ENCODE measurements at places on chromosomes 11 and 22. TPM values are rescaled to one million over a fixed set of nuclear protein-coding genes. Genes with fewer than 3 reads are reported as not detected.
A peak's percentile ranks its signal among the peaks of the same experiment; 100 is the strongest.

The OR51B5 gene
- not detected for total RNA-seq

GRCh38 chr22:44151676-44152075 lies 29.0 kb upstream of the PARVG start:
- peak; percentile 95 for DNase-seq
- H3K27me3 ChIP-seq, result no peaks in the 10 kb centered on the region
- no peak overlapping the region for H3K4me3 ChIP-seq

DNA sequence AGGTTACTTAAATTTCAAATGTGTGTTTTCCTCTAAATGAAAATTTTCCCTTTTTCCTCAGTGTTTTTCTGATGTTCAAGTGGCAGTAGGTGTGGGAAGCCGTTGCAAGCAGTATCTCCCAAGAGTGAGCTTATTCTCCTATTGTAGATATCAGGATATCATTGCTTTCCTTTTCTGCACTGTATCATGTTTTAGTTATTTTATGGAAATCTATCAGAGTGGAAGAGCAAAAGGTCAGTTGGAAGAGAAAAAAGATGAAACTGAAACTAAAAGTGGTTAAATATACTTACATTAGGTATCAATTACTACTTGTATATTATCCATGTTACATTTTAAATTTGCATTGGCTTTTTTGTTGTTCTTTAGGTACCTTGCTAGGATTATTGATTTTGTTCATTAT lies 57.0 kb downstream of the PDE3B start:
- H3K36me3 ChIP-seq, result no peaks in the 10 kb centered on the region
- no peaks in the 10 kb centered on the region for H3K4me1 ChIP-seq
- DNase-seq, result no peak
- no peak overlapping the region for H3K4me3 ChIP-seq

The MB gene
- 0.36 TPM for total RNA-seq

DNA sequence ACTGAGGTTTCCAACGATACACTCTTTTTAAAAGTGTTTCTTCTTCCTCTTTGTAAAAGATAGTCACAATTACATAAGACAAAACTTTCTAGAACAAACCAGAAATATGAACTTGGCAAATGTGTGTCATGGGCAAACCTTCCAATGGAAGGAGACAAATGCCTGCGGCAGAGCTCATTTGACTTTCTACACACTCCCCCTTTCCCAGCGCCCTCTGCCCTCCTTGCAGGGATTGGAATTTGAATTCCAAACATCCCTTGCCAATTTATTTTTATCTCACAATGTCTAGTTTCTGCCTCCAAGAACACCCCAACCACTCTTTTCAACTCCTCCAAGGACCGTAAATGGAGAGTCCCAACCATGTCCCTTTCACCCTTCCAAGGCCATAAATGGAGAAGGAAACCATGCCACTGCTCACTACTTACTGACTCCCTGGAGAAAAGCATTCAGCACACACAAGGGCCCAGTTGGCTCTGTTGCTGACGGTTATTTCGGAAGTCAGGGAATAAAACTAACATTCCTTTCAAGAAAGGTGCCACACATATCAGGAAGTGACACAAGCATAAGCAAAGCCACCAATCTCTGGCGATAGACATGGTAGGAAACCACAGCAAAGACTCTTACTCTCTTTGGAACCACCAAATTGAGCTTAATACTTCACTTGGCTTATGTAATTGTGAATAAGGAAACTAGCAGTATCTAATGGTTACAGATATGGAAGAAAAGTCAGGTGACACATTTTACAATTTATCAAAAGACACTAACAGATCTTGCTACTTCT lies 15.0 kb upstream of the ESAM start:
- no peaks in the 10 kb centered on the region for H3K27me3 ChIP-seq
- no peak overlapping the region for H3K4me3 ChIP-seq
- no peak for DNase-seq
- no peak overlapping the region for H3K27ac ChIP-seq
- H3K4me1 ChIP-seq, result no peaks in the 10 kb centered on the region

The NOX4 gene
- total RNA-seq, result 1.8 TPM

DNA sequence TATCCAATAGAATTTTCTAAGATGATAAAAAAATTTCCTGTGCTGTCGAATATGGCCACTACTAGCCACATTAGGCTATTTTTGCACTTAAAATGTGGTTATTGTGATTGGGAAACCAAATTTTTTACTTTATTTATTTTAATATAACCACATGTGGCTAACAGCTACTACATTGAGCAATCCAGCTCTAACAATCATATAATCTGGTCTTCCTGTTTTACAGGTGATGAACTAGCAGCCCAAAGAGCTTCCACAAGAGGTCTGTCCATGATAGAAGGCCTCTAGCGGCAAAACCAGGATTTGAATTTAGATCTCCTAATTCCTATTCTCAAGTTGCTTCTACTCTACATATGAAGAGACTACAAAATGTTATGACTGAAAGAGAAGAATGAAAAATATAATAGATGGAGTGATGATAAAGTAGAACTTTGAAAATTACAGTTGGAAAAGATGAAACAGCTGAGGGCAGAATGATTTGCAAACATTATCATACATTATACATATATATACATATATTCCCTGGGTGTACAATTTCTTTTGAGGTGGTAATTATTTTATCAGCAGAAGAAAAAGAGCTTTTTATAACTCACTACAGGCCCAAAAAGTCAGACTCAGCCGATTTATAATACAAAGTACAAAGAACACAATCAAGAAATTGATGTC lies 363.5 kb upstream of the PITPNB start:
- H3K4me3 ChIP-seq, result no peak overlapping the region
- H3K27ac ChIP-seq, result no peak overlapping the region

DNA sequence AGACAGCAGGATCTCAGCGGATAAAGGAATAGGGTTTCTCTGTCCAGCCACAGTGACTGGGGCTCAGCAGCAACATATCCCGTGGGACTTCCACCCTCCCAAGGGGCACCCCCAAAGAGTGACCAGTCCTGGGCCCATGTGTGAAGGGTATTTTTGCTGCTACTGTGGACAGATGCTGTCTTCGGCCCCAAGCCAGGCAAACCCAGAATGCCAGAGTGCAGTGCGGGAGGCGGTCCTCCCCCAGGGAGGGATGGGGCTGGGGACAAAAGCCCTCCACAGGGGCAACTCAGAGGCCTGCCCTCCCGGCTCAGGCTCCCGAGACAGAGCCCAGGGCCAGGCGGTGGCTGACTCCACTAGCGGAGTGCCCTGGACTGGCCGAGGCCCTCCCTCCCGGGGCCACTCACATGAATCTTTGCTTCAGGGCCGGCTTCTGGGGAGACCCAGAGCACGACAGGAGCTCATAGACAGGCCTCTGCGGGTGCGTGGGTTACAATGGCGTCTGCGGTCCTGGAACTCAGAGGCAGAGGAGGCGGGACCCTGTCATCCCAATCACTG lies 34.7 kb upstream of the WNT7B start:
- peak; percentile 75 for DNase-seq
- H3K4me1 ChIP-seq, result peaks cover 47% of the 10 kb centered on the region
- H3K4me3 ChIP-seq, result no peak overlapping the region
- no peaks in the 10 kb centered on the region for H3K36me3 ChIP-seq

- DNase-seq, result no peak
- no peaks in the 10 kb centered on the region for H3K4me1 ChIP-seq
- H3K27ac ChIP-seq, result no peak overlapping the region
- peaks cover 33% of the 10 kb centered on the region for H3K27me3 ChIP-seq
- H3K36me3 ChIP-seq, result no peaks in the 10 kb centered on the region
- H3K4me3 ChIP-seq, result no peak overlapping the region
These were observed 453.4 kb downstream of the NTM start for GRCh38 chr11:131823772-131824171.

The CD3G gene
- not detected for total RNA-seq

The KDM4E gene
- total RNA-seq, result not detected

The TBX1 gene
- not detected for total RNA-seq

- no peak for DNase-seq
- H3K4me1 ChIP-seq, result no peaks in the 10 kb centered on the region
- no peaks in the 10 kb centered on the region for H3K36me3 ChIP-seq
- H3K27me3 ChIP-seq, result no peaks in the 10 kb centered on the region
These were observed 572.6 kb downstream of the OPCML start for GRCh38 chr11:132959693-132960092.

DNA sequence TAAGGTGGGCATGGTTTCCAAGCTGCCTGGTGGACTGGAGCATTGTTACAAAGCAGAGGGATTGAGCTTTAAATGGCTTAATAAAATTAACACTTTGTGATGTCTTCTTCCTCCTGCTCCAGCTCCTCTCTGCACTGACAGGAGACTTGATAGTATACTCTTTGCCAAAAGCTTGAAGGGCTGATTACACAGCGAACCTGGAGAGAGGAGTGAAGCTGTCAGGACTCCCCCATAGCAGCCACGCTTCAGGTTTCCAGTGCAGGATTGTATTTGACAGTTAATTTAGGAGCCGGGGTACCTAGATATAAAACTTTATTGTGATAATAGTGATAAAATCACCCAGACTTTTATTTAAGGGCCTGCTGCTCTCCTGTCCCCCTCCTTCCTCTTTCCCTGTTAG lies 50.0 kb downstream of the TRIM44 start:
- H3K27ac ChIP-seq, result no peak overlapping the region
- no peak for DNase-seq
- H3K27me3 ChIP-seq, result no peaks in the 10 kb centered on the region
- no peaks in the 10 kb centered on the region for H3K36me3 ChIP-seq
- no peak overlapping the region for H3K4me3 ChIP-seq

DNA sequence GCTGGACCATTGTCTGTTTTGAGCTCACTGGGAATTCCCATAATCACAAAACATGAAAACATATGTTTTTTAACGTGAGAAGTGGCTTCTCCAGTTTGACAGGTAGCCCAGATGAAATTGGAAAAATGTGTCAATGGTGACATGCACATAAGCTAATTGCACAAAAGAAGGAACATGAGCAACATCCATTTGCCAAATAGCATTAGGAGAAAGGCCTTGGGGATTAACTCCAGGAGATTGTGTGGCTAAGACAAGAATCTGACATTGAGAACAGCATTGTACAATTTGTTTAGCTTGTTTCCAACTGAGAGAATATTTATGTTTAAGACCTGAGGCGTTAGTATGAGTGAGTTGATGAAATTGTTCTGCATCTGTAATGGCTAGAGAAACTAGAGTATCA lies 147.0 kb upstream of the API5 start:
- H3K27ac ChIP-seq, result no peak overlapping the region
- no peaks in the 10 kb centered on the region for H3K4me1 ChIP-seq
- no peak for DNase-seq
- no peak overlapping the region for H3K4me3 ChIP-seq
- H3K27me3 ChIP-seq, result no peaks in the 10 kb centered on the region

The APOA5 gene
- not detected for total RNA-seq

GRCh38 chr11:86101493-86101892 lies 32.6 kb upstream of the PICALM start:
- H3K27me3 ChIP-seq, result no peaks in the 10 kb centered on the region
- H3K4me3 ChIP-seq, result no peak overlapping the region

DNA sequence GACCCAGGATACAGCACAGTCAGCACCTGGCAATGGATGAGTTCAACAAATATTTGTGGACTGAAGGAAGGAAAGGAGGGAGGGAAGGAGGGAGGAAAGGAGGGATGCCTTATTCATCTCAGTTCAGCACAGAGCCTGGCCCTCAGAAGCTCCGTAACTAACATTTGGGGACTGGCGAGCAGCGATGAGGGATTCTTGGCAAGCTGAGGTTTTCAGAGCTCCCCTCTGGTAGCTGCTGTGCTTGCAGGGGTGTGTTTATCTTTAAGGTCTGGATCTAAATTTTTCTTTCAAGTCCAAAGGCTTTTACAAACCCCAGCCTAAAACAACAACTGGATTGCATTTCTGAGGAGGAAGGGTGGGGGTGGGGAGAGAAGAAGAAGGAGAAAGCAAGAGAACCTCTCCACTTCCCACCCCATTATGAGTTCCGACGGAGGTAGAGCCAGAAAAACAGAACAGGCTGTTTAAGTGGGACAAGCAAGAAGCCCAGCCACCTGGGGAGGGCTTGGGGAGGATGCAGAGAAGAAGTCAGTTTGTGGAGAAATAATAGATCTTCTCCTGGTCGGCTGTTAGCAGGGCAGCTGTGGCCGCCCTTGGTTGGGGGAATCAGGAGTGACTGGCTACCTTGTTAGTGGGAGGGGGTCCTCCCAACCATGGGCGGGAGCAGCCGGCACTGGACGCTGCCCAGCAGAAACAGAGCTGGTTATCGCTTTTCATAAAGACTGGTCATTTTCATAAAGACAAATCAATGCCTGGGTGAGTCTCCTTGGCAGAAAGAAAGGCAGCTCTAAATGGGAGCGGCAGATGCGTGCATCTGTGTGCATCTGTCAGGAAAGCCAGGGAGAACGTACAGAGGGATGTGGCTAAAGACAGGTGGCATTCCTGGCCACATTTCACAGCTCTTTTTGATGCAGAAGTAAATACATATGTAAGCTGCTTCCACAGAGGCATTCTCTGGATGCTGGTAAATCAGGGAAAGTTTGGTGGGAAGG lies 78.0 kb downstream of the TSPAN18 start:
- H3K4me3 ChIP-seq, result no peak overlapping the region
- no peaks in the 10 kb centered on the region for H3K36me3 ChIP-seq
- no peak overlapping the region for H3K27ac ChIP-seq

The MUC2 gene
- not detected for total RNA-seq

GRCh38 chr11:26571861-26572654 lies at the start of gene MUC15:
Gene MUC15 (minus strand): TSS chr11:26572263. CDS start chr11:26567094, 5,169 bp downstream.
- no peaks in the 10 kb centered on the region for H3K4me1 ChIP-seq
- H3K4me3 ChIP-seq, result no peak within 1 kb of the TSS
- DNase-seq, result no peak
- H3K27ac ChIP-seq, result no peak within 1 kb of the TSS
- H3K27me3 ChIP-seq, result no peaks in the 10 kb centered on the region
